ENCODE measurements at places on chromosomes 7 and 10.

DNA sequence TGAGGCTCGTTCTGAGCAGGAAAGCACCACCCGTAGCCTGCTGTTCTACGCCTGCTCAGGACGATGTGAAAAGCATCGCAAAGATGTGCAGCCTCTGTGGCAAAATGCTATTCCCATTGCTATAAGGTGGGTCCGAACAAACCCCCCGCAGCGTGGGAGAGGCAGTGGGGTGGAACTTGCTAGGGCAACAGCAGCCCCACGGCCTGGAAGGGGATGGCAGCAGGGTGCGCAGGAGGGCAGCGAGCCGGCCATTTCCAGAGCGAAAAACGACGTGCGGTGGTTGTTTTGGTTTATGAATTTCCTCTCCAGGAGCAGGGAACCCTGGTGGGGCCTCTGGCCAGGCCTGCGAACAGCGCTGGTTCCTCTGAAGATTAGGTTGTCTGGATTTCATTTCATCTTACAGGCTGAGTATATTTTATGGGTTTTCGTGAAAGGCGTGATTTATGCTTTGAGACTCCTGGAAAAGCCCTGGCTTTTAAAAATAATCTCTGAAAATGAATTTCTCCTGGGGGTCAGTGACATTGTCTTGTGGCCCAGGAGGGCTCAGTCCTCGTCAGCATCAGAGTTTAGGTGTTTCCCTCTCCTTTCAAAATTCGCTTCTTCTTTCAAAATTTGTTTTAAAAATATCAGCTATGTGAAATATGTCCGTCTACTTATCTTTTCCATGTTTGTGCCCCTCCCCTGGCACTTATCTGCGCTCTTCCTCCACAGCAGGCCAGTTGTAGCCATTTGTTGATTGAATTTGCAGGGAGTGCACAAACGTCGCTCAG lies 42.3 kb upstream of the UBE3C start:
- no peak for DNase-seq

- DNase-seq: no peak
These were observed 78.1 kb upstream of the CCDC6 start for GRCh38 chr10:59984415-59984814.

DNA sequence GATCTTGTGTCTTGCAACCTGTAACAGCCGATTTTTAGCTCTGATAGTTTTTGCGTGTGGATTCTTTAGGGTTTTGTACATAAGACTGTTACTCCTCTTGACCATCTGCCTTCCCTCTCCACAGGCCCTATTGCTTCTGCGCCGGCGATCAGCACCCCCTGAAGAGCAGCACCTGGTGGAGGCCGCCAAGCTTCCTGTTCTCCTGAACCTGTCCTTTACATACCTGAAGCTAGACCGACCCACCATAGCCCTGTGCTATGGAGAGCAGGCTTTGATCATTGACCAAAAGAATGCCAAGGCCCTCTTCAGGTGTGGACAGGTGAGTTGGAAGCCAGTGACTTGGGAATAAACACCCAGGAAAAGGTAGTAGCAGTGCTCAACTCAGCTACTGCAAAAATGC lies 12.6 kb downstream of the FKBP6 start:
- no peak for DNase-seq

- no peak for DNase-seq
These were observed 95.2 kb upstream of the GNA12 start for GRCh38 chr7:2939193-2939885.

- no peak for DNase-seq
These were observed 94.0 kb downstream of the RNLS start for GRCh38 chr10:88489107-88489506.

DNA sequence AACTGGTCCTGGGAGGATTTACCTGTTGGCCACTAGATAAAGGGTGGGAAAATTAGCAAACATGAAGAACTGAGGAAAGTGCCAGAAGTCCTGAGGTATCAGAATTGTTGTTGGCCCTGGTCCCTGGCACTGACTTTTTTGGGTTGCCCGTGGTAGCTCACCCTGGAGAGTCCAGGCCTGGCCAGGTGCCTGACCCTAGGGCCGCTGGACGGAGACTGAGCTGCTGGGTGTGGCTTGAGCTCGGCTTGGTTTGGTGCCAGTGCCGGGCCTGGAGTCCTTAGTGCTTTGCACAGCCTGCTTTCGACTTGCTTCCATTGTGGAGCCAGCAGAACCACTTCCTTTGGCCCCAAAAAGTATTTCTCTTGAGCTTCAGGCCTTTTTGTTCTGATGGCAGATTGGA lies 12.9 kb downstream of the MDH2 start:
- DNase-seq: no peak

DNA sequence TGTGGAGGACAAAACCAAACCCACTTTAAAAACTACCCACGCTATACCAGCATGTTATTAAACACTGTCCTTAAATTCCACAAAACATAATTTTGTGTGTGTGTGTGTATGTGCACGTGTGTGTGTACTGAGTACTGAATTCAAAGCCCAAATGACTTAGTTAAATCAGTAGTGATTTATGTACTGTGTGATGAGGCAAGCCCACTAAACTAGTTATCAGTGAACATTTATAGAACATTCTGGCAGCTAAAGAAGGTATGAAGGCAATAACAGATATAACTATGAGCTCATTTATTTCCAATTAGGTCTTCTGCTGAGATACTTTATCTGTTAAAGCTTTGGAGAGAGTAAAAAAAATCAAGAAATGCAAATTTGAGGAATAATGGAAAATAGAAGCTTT lies 115.1 kb downstream of the CPED1 start:
- DNase-seq: no peak

DNA sequence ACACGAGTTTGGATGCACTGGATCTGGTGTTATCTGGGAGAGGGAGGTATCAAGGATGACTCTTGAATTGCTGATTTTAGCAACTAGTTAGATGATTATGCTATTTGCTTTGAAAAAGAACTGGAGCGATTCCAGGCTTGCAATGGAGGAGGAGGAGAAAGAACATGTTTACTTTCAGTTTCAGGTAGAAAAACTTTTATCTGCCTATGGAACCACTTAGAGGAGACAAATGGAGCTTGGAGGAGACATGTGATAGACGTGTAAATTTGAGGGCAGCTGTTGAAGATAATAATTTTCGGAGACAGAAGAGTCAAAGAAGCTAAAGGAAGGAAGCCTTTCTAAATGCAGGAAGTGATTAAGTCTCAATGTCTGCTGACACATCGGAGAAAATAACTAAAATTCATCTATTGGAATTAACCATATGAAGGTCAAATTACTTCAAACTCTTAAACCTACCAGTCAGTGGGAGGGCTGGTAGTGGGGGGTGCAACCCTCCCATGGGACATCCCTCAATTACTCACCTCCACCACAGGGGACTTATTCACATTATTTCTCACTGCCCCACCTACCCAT lies 56.4 kb upstream of the GNAI1 start:
- DNase-seq: peak; percentile 45

DNA sequence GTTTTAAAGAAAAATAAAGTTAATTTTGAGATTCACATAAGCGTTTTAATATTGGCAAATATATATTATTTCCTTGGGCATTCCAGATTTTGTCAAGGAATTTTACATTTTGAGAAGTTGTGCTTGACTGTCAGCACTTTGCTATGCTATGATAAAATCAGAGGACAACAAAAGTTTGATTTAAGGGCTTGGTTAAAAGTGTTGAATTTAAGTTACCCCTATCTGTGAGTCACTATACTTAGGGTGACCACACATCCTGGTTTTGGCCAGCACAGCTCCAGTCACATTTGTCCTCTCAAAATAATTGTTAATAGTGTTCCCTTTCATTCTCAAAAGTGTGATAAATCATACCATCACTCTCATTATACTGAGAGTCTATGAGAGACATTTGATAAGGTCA lies 34.2 kb upstream of the ANK3 start:
- DNase-seq: no peak

- DNase-seq: no peak
These were observed 56.9 kb downstream of the ADK start for GRCh38 chr10:74207691-74208480.

GRCh38 chr7:157721468-157722136 lies 384.8 kb downstream of the DNAJB6 start:
- DNase-seq: no peak

- no peak for DNase-seq
These were observed 103.0 kb downstream of the RNF216 start for GRCh38 chr7:5678295-5679047.

- DNase-seq: no peak
These were observed 120.0 kb upstream of the SAMD8 start for GRCh38 chr10:74991435-74991834.

DNA sequence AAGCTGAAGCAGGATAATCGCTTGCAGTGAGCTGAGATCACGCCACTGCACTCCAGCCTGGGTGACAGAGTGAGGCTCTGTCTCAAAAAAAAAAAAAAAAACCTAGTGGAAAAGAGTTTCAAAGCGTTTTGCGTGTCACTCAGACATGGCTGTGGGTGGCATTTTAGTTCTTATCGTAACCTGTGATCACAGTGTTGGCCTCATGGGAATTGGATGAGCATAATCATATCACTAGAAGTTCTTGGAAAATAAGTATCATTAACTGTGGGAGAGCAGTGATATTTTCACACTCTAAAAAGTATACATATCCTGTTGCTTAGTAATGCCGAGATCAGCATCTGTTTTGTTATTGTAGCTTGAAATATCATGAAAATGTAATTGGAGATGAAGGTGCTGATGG lies 92.6 kb downstream of the CREM start:
- DNase-seq: no peak

GRCh38 chr10:62810156-62810902 lies 5.8 kb downstream of the ADO start:
- DNase-seq: no peak

GRCh38 chr10:90602862-90603610 lies 254.8 kb downstream of the HTR7 start:
- DNase-seq: peak; percentile 60

DNA sequence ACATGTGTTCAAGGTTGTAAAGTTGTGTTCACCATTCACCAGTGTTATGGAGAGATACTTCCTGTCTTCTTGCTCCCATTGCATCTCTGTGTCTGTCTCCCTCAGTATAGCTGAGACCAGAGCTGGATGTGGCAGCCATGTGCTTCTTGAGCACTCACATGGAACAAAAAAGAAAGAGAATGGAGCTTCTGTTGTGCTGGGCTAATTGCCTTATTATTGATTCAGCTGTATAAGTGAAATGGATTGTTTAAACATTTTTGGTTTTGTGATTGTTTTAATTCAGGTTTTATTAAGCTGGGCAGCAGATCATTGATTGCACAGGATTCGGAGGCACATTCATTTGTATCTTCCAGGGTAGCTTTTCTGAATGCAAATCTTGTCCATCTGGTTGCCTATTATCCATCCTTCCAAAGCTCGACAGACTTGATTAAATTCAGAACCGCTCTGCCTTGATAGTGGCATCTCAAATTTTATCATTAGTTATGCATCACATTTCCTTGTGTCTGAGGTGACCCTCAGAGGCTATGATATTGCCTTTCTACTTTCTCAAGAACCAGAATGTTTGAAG lies 119.9 kb downstream of the CCNY start:
- DNase-seq: no peak

DNA sequence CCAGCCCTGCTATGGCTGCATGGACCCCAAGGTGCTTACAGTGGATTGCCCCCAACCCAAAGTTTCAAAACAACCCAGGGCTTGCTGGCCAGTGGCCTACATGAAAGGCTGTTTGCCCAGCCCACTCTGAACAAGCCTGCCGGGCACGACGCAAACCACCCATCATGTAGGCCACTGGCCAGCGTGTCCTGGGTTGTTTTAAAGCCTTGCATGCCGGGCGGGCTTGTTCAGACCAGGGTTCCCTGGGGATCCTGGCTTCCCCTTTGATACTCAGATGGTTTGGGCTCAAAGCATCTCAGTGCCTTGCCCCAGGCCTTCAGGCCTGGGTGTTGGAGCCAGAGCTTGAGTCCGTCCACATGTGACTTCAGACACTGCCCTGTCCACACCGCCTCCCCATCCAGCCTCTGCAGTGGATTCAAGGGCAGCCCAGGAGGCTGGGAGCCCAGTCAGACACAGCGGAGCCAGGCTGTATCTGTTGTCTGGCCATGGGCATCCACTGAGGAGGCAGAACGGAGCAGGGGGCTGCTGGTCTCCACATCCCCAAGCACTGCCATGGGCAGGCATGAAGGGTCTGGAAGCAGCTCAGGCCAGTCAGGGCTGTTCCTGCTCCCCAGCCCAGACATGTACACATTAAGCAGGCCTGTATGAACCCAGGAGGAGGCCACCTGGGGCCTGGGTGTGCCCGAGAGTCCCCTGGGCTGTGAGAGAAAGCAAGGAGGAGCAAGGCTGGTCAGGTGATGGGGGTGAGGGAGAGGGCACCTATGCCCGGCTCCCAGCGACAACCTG lies 4.0 kb upstream of the ADIRF start:
- DNase-seq: no peak

GRCh38 chr7:74002474-74003017 lies 25.4 kb upstream of the ELN start:
- DNase-seq: peak; percentile 78

- DNase-seq: no peak
These were observed 44.8 kb downstream of the CALML3 start for GRCh38 chr10:5569568-5569967.

DNA sequence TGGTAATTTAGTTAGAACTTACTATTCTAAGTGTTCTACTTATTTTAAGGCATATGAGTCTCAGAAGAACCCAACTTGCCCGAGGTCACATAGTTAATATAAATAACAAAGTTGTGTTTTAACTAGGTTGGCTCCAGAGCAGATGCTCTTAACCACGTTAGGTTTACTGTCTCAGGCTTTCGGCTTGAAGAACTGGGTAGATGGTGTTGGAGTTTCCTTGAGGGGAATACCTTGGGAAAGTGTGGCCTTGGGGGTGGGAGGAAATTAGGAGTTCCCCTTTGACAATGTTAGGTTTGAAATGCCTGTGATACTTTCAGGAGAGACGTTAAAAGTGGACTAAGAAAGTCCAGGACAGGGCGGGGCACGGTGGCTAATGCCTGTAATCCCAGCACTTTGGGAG lies 9.6 kb downstream of the ZNF398 start:
- DNase-seq: no peak

- DNase-seq: no peak
These were observed 49.7 kb upstream of the NRF1 start for GRCh38 chr7:129561677-129562359.

- DNase-seq: no peak
These were observed 193.3 kb upstream of the LYZL2 start for GRCh38 chr10:30822693-30823465.

DNA sequence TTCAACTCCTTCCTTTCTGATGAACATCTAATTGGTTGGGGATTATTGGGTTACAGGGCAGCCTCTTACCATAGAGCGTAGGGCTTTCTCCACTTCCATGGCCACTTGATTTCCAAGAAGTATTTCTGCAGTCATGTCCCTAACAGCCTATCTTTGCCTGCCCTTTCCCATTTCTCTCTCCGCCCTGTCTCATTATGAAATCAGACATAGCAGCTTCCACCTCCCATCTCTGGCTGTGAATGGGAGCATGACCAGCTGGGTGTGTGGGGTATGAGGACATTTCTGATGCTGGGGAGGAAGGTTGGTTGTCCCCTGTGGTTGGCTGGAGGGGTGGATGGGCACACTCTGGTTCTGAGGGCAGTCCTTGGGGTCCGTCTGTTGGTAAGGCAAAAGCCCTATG lies 41.2 kb downstream of the ADCYAP1R1 start:
- DNase-seq: no peak

- no peak for DNase-seq
These were observed 83.5 kb downstream of the ELAPOR2 start for GRCh38 chr7:86975914-86976313.
